NCI-H1694 (cell line): ENCODE measurements at places on chromosomes 7 and 10.
A peak's percentile ranks its signal among the peaks of the same experiment; 100 is the strongest.

- DNase-seq = no peak
Measured at GRCh38 chr7:18684916-18685315, 189.4 kb downstream of the HDAC9 start.

- no peak for DNase-seq
Measured at GRCh38 chr10:102799691-102800471, 37.3 kb downstream of the CYP17A1 start.

GRCh38 chr10:80787952-80788351, 250.2 kb downstream of the SH2D4B start:
- no peak for DNase-seq

- no peak for DNase-seq
Measured at GRCh38 chr10:122034149-122034756, 45.3 kb downstream of the TACC2 start.

GRCh38 chr10:52621635-52622079, 150.9 kb downstream of the MBL2 start:
- no peak for DNase-seq

DNA sequence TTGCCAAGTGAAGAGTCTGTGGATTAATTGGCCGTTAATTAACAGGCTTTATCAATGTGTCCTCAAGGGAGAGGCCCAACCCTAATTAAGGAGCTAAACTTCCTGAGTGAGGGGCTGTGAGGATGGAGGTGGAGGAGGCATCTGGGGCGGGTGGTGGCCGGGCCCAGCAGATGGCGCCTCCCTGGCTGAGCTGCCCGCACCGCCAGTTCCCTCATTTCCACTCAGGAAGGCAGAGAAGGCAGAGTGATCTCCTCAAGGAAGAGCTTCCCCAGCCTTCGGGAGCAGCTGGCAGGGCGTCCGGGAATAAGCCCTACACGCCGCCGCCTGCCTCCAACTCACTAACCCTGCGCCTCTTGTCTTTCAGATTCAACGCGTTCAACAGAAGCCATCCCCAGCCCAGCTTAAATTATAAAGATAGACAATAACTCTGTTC, 112.2 kb downstream of the CYTH3 start:
- DNase-seq = no peak

- no peak for DNase-seq
Measured at GRCh38 chr7:13952921-13953320, 36.5 kb downstream of the ETV1 start.

GRCh38 chr10:93710333-93710909, 8.0 kb upstream of the FRA10AC1 start:
- no peak for DNase-seq

DNA sequence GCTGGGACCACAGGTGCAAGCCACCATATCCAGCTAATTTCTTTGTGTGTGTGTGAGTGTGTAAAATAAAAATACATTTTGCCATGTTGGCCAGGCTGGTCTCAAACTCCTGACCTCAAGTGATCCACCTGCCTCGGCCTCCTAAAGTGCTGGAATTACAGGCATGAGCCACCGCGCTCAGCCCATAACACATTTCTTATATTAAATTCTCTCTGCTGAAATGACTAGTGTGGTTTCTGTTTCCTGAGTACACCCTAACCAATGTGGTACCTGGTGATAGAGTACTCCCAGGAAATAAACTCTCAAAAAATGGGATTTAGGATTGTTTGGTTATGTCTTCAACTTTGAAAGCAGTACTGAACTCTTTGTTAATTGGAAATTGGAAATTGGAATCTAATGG, 19.4 kb upstream of the FHIP2A start:
- DNase-seq = no peak

- DNase-seq = no peak
Measured at GRCh38 chr10:61847640-61848039, 53.9 kb upstream of the ARID5B start.

DNA sequence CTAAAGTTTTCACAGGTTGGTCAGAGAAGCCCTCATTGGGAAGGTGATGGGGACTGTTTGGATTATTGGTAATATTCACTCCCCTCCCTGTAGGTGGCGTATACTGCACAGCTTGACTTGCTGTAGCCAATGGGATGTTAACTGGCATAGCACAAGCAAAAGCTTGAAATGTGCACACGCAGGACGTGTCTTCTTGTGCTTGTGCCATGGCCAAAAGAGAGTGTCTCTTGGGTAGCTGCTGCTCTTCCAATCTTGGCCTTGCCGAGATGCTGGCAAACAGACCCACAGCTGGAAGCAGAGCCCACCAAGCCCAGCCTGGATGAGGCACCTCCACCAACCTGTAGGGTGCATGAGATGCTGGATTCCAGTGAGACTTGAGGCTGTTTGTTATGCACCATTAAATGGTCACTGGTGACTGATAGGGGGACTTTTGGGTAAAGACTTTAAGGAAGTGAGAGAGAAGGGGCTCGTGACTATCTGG, 266.0 kb downstream of the GRID1 start:
- peak; percentile 42 for DNase-seq

DNA sequence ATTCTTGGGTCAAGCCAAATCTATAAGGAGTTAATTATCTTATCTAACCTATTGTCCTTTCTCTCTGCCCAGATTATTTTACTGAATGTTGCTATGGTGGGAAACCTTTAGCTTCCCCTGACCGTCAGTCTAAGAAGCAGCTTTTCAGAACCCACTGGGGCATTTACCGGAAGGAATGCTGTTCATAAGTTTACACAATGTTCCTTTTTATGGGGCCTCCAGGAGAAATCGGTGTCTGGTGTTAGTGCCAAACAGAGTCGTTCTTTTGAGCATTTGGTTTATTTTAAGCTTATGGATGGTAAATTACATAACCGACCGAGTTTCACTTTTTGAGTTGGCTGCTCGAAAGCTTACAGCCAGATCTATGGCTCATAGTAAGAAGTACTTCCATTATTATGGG, 111.9 kb downstream of the CACNB2 start:
- no peak for DNase-seq

DNA sequence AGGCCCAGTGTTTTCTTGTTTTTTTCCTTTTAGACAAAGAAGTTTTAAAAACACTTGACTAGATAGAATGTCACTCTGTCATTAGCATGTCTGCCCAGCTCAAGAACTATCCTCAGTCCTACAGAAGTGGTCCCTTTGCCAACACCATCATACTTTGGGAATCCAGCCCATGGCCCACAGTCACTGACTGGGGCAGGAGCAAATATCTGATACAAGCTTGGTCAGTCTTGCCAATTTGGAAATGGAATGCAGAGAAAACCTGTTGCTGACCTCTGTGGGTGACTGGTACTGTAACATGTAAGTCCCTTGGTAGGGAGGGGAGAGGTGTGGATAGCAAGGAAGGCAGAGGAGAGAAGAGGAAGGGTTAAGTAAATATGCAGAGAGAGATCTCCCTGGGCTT, 47.8 kb downstream of the IPMK start:
- DNase-seq = no peak

DNA sequence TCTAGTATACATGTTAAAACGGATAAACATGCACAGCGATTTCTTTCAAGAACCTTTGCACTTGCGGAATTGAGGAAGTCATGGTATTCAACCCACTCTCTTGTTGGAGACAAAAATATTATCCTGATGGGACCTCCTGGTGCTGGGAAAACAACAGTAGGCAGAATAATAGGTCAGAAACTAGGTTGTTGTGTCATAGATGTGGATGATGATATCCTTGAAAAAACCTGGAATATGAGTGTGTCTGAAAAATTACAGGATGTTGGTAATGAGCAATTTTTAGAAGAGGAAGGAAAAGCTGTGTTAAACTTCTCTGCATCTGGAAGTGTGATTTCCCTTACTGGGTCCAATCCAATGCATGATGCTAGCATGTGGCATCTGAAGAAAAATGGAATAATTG, 6.9 kb downstream of the THNSL1 start:
- DNase-seq = no peak

GRCh38 chr7:82897500-82897899, 265.2 kb downstream of the PCLO start:
- DNase-seq = no peak

DNA sequence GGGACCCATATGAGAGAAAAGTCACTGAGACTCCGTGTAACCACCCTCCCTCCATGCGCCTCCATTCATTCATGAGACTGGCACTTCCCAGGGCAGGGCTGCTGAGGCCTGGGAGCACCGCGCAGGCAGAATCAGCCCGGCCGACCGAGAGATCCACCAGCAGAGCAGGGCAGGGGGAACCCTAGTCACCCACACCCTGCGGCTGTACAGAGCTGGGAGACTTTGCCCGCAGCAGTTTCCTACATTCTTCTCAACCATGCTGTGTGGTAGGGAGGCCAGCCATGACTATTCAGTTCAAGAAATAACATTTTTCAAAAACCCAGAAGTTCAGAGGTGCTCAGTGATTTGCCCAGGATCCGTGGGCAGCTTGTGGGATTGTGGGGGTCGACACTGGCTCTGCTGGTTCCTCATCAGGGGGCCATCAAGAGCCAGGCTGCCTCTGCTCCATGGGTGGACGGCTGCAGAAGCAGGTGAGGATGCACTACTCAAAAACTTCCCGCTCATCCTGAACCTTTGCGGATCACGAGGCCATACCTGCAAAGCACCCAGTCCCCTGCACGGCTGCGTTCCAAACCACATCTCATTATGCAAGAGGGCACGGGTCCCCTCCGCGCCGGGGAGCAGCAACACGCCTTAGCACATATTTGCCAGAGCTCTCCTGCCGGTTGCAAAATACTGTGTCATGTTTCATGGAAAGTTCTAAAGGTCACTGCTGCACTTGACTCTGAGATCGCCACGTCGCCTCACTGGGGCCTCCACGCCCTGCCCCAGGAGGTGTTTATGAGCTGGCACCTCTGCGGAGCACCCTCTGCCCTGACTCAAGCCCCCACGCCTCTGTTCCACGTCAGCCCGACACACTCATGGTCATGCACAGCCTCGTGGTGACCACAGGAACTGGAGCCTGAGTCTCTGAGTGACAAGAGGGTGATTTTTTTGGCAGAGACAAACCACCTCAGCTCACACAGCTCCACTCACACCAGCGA, 132.0 kb downstream of the PRKAG2 start:
- no peak for DNase-seq

- no peak for DNase-seq
Measured at GRCh38 chr7:106609416-106609815, 51.5 kb downstream of the CCDC71L start.

DNA sequence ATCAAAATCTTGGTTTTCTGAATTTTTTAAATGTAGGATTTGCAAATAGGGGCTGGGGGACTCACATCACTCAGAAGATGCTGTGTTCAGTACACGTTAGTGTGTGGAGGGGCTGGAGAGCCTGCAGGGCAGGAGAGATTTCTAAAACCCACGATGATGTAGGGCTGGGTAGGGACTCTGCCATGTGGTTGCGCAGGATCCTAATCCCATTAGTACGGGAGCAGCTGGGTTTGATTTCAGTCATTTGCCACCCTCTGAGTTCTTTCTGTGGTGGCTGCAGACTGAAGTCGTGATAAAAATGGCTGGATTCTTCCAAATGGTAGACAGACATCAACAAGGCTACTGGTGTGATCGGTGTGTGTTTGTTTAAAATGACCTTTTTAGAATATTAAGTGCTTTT, 14.2 kb upstream of the GET4 start:
- no peak for DNase-seq

DNA sequence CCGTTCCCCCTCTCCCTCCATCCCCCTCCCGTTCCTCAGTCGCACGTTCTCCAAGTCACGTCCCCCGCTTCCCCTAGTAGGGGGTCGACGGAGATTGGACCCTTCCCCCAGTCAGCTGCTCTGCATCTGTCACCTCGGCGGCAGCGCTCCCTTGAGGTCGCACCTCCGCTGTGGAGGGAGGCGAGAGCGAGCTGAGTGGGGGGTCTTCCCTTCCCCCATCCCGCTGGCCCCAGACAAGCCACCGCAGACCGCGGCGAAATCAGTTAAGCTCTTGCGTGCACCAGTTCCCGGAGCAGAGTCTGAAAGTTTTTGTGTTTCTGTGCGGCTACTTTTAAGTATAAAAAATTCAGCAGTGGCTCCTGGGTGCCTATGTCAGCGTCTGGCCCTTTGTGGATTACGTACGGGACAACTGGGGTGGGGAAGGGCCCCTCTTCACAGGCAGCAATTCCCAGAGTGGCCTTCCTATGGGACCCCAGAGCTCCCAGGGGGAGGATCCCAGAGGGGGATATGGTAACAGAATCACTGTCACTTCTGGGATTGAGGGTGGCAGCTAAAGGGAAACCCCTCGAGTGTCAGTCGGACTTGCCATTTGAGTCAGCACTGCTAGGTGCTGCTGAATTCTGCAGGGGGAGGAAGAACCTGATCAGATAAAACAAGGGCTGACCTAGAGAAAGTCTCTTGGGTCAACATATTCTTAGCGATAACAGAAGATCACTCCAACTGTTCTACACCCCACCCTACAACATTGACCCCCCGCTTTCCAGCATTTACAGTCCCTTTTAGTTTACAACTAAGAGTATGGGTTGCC, 12.5 kb upstream of the DDIT4 start:
- no peak for DNase-seq

DNA sequence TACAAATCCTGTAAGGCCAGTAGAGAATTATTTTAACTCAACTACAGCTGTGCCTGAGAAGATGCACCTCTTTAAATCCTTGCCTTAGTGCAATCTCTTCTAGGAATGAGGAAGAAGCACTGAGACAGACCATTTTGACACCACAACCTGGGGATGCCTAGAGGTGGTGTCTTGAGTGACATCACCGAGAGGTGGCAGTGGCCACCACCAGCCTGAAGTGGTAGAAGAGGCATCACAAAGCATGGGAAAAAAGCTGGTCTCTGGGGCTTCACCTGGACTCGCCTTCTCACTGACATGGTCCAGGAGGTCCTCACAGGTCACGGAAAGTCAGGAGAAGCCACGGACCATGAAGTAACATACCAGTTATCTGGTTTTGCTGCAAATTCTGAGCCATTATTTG, 99.2 kb upstream of the PDLIM1 start:
- DNase-seq = no peak

- DNase-seq = no peak
Measured at GRCh38 chr7:133015888-133016287, 66.0 kb downstream of the CHCHD3 start.

GRCh38 chr7:155193716-155194115, 104.0 kb upstream of the INSIG1 start:
- DNase-seq = no peak

DNA sequence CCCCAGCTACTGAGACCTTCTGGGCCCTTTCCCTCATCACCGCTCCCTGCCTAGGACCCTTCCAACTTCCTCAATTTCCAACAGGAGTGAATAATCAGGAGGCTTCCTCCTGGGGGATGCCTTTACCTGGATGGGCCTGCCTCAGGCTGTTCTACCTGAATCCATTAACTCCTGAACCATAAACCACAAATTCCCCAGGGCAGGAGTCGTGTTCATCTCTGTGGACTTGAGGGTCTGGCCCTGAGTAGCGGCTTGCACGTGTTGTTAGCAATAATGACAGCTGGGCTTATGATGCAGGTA, 105.1 kb upstream of the GPR26 start:
- DNase-seq = no peak

- no peak for DNase-seq
Measured at GRCh38 chr10:3525832-3526449, 259.1 kb downstream of the KLF6 start.

GRCh38 chr7:72362246-72362645, 49.9 kb downstream of the CALN1 start:
- DNase-seq = no peak

DNA sequence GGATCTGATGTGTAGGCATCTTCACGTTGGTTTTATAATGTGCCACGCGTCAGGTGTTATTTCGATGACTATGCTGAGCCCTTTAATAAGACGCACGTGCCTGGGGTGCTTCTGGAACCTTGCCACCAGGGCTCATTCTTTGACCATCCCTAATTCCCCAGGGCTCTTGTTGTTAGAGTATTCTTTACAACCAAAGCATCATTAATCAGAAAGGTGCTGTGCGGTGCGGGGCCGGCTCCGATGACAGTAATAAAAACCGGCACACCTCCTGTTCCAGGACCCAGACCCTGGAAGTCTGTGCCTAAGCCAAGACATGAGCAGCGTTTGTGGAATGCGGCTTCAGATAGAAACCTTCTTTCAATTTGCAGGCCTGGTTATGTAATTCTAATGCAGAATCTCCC, 58.4 kb downstream of the MGMT start:
- no peak for DNase-seq
